Dermis lymphatic vessel endothelial cell (primary cell): ENCODE measurements at places on chromosomes 4 and X. TPM values are rescaled to one million over a fixed set of nuclear protein-coding genes. Genes with fewer than 3 reads are reported as not detected.

The DDX60 gene
- total RNA-seq = 18.9 and 24.8 TPM in 2 replicates

The ANKRD50 gene
- 59.9 and 72.5 TPM in 2 replicates for total RNA-seq

The LDB2 gene
- 642 and 722 TPM in 2 replicates for total RNA-seq

The CXCL3 gene
- total RNA-seq = 0.33 and 0.43 TPM in 2 replicates

The SRP72 gene
- total RNA-seq = 71.7 and 110 TPM in 2 replicates

The GC gene
- not detected in 2 replicates for total RNA-seq

The GYG2 gene
- 0.17 and 0.43 TPM in 2 replicates for total RNA-seq

The LYAR gene
- total RNA-seq = 6.8 and 15.6 TPM in 2 replicates
